NCI-H2081 treated with DMSO at 0.1 percent for 48 hours (cell line): ENCODE measurements at places on chromosomes 4 and X.

- DNase-seq: no peak
These were observed 28.7 kb downstream of the PAPSS1 start for GRCh38 chr4:107691378-107691777.

DNA sequence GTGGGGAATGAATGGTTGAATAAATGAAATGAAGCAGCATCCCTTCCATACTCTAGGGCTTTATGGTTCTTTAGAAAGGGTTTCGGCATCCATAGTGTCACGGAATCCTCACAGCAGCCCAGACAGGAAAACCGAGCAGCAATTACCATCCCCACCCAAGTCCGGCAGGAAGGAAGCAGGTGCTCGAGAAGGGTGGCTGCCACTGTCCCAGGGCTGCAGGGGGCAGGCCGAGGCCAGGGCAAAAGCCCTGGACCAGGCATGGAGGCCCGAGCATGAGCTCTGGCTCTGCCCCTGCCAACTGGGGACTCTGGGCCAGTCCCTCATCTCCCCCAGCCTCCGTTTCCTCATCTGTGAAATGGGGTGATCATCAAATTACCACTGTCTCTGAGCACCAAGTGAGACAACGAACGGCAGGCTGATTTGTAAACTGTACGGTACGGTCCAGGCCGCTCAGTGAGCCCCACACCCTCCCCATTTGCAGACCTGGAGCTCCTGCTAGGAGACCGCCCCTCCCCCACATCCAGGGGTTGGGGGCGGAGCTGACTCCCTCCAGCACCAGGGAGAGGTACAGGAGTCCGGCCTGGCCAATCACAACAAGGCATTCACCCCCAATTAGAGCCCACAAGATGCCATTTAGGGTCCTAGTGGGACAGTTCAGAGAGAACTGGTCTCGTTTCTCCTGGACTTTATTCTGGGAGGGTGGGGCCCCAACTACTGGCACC, 100.4 kb downstream of the WFS1 start:
- DNase-seq: no peak

- no peak for DNase-seq
These were observed 20.6 kb downstream of the ZNF721 start for GRCh38 chr4:478373-478772.

DNA sequence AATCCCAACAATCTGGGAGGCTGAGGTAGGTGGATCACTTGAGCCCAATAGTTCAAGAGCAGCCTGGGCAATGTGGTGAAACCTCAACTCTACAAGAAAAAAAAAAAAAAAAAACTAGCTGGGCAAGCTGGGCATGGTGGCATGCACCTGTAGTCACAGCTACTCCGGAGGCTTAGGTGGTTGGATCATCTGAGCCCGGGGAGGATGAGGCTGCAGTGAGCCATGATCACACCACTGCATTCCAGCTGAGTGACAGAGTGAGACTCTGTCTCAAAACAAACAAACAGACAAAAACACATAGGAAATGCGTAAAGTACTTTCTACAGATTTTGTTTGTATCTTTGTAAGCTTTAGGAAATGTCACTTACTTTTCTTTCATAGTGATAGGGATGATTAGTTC, 307.2 kb upstream of the NR3C2 start:
- no peak for DNase-seq

GRCh38 chr4:158496030-158496741, 25.5 kb upstream of the RXFP1 start:
- no peak for DNase-seq

DNA sequence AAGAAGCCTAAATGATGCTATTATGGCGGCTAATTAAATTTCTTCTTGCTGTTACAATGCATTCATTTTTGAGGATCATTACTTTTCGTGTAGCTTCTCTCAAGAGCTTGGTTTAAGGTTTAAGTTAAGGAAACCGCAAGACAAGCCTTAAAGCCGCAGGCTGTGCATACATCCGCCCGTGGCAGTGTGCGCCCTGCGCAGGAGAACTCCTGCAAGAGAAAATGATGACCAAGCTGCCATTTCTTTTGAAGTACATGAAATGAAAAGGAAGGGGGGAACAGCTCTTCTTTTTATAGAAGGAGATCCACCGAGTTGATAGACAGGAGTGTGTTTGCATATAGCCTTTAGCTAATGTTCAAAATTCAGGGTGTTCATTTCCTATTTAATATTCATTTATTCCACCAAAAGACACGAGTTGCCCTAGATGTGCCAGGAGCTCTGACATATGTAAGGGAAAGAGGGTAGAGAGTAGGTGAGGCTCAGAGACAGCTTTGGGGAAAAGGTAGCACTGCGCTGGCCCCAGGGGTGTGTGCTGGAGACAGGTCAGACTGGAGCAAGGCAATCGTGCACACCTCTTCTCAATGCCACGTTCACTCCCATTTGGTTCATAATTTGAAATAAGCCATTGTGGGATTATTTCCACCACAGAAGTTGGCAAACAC, 112.1 kb upstream of the LDB2 start:
- no peak for DNase-seq

DNA sequence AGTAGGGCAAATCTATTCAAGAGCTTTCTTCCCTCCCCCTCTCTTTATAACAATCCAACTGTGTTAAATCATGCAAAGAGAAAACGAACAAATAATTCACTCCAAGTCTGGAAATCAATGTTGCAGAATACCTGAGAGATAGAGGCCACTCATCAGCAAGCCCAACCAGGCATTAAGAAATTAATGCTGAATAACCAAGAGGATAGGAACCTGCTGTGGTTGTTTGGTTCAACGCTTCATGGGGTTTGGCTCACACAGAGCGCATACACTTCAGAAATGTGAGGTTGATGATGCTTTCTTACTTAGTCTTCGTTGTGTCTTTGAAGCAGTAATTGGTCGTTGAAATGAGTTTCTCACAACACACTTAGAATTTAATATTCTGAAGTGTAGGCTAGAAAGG, 1540.0 kb upstream of the PABPC4L start:
- no peak for DNase-seq

DNA sequence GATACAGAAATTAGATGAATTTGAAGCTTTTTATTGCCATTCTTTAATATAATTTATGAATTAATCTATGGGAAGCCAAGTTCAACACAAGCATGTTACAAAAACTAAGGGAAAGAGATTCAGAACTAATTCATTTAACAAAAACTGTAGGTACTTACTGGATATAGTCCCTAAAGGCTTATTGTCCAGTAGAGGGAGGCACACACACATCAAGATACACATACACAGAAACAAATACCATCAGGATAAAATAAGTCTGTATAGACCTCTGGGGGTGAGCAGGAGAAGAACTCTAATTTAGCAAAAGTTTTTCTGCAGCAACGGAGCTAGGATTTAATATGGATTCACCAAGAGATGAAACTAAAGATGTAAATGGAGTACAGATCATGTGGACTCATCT, 83.0 kb upstream of the IL13RA1 start:
- DNase-seq: peak; percentile 44

DNA sequence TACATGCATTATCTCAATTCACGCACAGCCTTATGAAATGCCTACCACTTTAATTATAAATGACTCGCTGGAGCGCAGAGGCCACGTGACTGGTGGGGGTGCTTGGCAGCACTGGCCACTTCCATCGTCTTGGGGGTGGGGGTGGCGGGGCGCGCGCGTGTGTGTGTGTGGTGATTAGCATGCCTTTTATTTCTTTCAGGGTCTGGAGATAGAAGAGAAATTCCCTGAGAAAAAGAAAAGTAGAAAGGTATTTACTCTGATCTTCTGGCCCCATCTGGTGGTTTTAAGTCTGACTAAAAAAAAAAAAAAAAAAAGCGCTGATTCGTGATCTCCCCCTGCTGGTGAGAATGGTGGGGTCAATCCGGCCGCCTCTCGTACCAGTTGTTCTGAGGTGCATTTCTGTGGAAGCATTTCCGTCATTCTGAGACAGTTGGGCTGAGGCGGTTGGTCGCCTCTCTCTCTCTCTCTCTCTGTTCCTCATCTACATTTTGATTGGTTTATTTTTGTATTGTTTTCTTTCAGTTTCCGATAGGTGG, at the start of gene CCNB3:
TSS of gene CCNB3 (plus strand) at position 402 of the 536 bp plus-strand sequence. CDS start 80,399 bp downstream, outside the sequence.
- peak; percentile 21 for DNase-seq

- no peak for DNase-seq
These were observed 193.6 kb upstream of the HTR2C start for GRCh38 chrX:114390251-114390796.

DNA sequence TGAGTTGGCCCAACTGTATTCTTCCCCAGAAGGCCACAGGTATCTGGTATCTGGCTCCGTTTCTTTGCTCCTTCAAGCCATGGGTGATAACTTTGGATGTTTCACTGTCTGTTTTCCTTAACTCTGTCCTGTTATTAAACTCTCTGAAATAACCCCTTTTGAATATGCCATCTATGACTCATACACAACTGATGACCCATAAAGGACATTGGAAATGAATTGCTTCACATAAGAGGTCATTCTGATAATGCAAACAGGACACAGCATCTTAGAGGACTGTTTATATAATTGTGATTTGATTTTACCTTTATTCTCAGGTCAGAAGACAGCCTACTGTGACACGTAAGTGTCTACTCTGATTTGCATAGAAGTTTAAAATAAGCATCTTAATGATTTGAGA, 227.7 kb downstream of the VEGFC start:
- no peak for DNase-seq

DNA sequence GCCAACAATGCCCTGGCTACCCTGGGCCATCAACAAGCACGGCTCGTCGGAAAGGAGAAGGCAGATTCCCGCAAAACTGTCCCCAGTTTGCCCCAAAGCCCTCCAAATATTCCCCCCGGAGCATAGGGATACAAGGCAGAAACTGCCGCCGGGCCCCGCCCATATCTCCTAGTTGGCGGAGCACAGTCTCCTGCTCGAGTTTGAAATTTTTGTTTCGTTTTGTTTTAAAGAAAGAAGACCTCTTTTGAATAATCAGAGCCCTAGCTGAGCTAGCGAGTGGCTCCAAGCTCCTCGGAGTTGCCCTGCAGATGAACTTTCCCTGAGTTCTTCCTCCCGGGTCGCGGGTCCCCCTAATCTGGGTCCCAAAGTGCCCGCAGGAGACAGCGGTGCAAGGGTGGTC, 138.1 kb upstream of the ZIC3 start:
- no peak for DNase-seq

GRCh38 chrX:31224381-31225012, 152.7 kb upstream of the FTHL17 start:
- DNase-seq: no peak

- no peak for DNase-seq
These were observed 32.9 kb upstream of the PRPS2 start for GRCh38 chrX:12758291-12758690.

- DNase-seq: no peak
These were observed 1941.1 kb downstream of the PCDH7 start for GRCh38 chr4:32661229-32661628.

DNA sequence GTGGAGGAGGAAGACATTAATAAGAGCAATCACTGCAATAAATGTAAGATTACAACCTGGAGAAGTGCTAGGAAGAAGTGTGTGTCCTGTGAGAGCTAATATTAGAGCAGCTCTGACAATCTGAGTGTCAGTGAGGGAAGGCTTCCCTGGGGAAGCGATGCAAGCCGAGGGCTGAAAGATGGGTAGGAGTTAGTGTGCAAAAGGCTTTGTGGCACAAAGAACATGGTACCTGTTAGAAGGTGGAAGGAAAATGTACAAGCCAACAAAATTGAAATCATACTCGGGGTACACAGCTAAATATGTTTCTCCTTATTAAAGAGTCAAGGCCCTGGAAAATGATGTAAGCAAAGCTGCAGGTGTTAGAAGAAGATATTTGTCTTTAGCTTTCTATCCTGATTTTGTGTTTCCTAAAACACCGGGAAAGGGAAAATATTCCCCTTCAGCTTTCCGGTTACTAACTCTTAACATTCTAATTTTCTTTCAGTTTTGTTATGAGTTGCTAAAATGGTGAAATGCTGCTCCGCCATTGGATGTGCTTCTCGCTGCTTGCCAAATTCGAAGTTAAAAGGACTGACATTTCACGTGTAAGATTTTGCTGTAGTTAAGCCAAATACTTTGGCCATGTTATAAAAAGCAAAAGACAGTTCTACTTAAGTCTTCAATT, 808 bp downstream of the THAP6 start:
- no peak for DNase-seq
